Stimulated activated CD8-positive, alpha-beta memory T cell treated with anti-CD3 and anti-CD28 coated beads, Interleukin-15, amount 100 ng/mL, for 4 hours (primary cell): ENCODE measurements at places on chromosomes 7 and 10.

DNA sequence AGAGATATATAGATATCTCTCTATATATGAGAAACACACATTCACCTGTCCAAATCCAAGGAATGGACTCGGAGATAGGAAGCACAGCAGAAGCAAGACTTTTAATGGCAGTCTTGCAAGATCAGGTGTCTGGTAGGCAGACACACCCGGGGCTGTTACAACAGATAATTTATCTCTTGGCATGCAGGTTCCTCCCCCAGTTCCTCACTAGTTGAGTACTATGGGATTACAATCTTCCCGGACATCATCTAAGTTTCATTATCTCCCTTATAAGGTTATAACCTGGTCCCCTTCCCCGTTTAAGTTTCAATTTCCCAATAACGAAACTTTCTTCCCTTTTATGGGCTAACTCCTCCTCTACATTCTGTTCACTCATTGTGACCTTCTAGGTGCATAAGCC, 399.3 kb downstream of the PPP1R3A start:
- DNase-seq = no peak

GRCh38 chr10:102682416-102682815, 31.8 kb downstream of the ARL3 start:
- no peak for DNase-seq

- DNase-seq = no peak
These were observed 101.1 kb upstream of the ABCB5 start for GRCh38 chr7:20514364-20514763.

DNA sequence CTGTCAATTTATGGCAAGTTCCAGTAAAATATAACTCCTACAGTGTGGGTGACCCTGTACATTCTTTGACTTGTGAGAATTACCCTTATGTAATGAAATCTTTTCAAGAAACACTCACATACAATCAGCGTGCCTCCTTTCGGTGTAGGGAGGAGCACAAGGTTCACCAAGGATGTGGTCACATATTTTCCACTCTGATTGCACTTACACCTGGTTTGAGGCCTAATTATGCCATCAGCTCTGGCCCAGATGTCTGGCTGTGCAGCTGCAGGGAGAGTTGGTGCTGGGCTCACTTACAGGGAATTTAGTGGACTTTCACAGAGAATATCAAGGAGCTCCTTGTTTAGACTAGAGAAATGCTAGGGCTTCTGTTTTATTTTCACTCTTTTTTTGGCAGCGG, 146.0 kb upstream of the STEAP4 start:
- no peak for DNase-seq

GRCh38 chr10:12685261-12686058, 316.1 kb downstream of the CCDC3 start:
- no peak for DNase-seq

DNA sequence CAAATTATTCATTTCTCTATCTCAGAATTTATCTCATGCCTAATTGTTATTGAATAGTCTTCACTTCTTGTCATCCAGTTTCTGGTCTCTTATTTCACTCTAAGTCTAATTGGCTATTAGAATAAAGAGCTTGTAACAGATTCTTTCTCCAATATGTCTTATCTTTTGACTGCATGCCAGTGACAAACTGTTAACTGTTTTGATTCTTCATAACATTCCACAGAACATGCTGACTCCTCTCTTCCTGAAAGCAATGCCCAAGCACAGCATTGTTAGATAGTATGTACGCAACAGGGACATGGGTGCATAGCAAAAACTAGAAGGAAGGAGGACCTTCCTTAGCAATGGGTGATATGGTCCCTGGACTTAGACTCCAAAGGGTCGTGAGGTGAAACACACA, 65.4 kb downstream of the TRUB1 start:
- DNase-seq = no peak

- no peak for DNase-seq
These were observed 148.2 kb downstream of the RAPGEF5 start for GRCh38 chr7:22208799-22209198.

GRCh38 chr10:117635826-117636225, 93.3 kb downstream of the EMX2 start:
- no peak for DNase-seq

GRCh38 chr7:26515314-26515842, 223.7 kb downstream of the SNX10 start:
- DNase-seq = no peak

GRCh38 chr10:79182781-79183467, 114.2 kb downstream of the ZMIZ1 start:
- no peak for DNase-seq

DNA sequence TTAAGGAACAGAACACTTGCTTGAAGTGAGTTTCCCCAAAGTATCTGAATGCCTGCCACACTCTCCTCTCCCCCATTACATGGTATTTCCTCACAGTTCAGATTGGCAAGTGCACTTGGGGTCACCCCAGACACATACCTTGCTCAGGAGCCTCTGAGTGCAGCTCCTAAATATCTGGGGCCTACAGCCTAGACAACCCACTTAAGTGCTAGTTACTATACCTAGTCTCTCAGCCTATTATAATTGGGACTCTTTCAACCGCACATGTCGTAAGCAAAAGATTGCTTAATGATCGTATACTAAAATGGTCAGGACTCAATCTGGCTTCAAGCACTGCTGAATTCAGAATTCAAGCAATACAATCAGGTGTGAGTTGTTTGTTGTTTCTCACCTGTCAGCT, 19.9 kb downstream of the TMEM176B start:
- no peak for DNase-seq

DNA sequence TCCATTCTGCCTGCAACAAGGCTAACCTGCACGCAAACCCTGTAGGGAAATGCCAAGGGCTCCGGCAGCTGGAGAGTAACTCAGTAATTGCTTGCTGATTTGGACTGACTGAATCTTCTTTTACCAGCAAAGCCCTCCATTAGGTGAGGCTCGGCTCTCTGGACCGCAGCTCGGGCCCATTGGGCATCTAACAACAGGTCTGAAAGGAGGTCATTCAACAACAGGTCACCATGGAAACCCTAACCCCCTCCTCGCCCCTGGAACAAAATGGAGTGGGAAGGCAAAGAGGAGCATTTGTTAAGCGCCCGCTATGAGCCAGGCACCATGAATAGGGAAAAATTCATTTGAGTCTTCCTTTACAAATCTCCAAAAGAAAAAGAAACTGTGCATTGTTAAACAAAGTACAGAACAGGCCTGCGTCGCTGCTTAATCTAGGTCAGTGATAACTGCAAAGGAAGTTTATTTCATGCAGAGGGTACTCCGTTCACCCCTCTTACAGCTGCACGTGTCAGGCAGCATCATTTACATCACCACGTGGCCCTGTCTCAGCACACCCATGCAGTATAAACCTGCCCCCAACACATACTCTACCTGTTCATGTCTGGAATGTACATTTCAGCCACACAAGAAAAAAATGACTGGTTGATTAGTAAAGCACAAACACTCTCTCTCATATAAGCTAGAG, 248.8 kb upstream of the NEBL start:
- no peak for DNase-seq

- DNase-seq = no peak
These were observed 386.9 kb downstream of the POM121L12 start for GRCh38 chr7:53422291-53422690.

GRCh38 chr7:107016312-107016711, 28.2 kb upstream of the PRKAR2B start:
- no peak for DNase-seq

DNA sequence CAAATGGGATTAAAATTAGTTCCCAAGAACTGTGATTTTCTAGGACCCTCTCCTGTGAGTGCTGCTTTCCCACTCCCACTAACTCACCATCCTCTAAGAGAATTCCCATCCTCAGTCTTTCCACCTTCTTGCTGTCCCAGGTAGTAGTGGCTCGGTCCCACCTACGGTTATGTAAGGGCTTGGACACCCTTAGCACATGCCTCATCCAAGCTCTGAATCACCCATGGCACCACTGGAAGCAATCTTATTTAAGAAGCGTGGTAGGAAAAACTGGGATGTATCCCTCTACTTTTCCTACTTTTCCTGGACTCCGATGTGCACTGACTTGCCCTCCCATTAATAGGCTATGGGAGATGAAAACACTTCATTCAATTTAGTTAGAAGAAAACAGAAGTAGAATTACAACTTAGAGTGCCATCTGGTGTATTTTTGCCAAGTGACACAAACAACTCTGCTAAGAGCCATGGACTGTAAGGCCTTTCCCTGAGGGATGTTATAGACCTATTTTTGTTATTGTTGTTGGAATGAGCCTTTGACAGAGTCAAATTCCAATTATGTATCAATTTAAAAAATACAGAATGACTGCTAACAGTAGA, 13.7 kb upstream of the ANKRD22 start:
- DNase-seq = no peak

DNA sequence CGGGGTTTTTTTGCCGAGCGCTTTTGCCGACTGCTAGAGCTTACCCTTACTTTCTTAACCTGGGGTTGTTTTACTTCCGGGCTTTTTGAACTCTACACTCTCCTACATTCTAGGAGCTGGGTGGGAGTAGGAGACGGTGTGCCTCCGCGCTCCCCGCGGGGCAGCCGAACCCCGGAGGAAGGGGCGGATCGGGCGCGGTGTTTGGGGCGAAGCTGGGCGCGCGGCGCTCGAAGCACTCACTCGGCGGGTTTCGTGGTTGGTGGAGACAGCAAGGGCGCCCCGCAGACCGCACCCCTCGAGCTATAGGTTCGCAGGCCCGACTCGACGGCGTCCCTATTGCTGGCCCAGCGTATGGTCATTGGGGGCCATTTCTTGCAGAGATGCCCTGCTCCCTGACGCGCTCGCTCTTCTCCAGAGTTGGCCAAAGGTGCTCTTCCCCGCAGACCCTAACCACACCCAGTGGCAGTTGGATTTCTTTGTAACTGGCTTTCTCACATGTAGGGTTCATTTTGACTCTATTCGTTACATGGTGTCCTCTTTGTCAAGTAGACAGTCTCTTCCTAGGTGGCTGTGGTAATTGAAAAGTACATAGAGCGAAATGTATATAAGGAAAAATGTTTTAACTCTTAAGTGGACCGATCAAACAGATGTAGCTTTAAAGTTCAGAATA, 364 bp downstream of the ZNF518A start:
- DNase-seq = peak; percentile 55

GRCh38 chr10:119140603-119141245, 24.8 kb downstream of the SFXN4 start:
- DNase-seq = no peak

DNA sequence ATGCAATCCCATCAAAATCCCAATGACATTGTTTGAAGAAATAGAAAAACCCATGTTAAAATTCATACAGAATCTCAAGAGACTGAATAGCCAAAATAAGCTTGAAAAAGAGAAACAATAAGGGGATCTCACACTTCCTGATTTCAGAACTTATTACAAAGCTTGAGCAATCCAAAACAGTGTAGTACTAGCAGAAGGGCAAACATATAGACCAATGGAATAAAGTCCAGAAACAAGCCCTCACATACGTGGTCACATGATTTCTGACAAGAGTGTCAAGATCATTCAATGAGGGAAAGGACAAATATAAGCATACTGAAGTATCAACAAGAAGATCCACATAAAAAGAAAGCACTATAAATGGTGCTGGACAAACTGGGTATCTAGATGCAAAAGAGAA, 31.9 kb downstream of the MICU1 start:
- DNase-seq = no peak

GRCh38 chr10:5092848-5093790, 1.1 kb upstream of the AKR1C3 start:
- no peak for DNase-seq

DNA sequence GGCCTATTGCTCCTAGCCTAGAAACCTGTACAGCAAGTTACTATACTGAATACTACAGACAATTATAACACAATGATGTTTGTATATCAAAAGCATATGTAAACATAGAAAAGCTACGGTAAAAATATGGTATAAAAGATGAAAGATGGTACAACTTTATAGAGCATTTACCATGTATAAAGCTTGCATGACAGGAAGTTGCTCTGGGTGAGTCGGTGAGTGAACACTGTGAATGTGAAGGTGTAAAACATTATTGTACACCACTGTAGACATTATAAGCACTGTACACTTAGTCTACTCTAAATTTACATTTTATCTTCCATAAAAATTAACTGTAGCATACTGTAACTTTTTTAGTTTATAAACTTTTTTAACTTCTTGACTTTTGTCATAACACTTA, 674.3 kb upstream of the ZWINT start:
- no peak for DNase-seq

DNA sequence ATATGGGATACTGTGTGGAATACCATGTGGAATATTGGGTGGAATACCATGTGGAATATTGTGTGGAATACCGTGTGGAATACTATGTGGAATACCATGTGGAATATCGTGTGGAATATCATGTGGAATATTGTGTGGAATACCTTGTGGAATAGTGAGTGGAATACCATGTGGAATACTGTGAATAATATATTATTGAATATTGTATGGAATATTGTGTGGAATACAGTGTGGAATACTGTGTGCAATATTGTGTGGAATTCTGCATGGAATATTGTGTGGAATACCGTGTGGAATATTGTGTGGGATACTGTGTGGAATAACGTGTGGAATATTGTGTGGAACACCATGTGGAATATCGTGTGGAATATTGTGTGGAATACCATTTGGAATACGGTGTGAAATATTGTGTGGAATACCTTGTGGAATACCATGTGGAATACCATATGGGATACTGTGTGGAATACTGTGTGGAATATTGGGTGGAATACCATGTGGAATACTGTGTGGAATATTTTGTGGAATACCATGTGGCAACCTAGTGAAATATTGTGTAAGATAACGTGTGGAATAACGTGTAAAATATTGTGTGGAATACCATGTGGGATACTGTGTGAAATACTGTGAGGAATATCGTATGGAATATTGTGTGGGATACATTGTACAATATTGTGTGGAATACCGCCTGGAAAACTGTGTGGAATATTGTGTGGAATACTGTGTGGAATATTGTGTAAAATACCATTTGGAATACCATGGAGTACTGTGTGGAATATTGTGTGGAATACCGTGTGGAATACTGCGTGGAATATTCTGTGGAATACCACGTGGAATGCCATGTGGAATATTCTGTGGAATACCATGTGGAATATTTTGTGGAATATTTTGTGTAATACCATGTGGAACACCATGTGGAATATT, 133.9 kb upstream of the CHST15 start:
- DNase-seq = no peak

GRCh38 chr7:112293416-112293815, 86.9 kb downstream of the ZNF277 start:
- no peak for DNase-seq

DNA sequence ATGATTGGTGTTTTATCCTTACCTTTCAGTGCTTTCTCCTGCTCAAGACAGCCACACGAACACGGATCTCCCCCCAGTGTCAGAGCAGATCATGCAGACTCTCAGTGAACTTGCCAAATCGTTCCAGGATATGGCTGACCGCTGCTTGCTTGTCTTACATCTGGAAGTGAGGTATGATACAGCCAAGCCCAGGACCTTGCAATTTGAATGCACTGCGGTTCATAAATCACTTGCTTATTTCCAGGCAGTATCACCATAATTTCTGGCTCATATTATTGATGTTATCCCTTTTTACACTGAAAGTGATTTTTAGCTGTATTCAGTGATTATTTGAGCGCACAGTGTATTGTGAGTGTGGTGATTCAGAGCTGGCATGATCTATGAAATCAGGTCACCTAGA, 129.7 kb upstream of the LRGUK start:
- no peak for DNase-seq

GRCh38 chr10:24866604-24867583, 85.5 kb downstream of the PRTFDC1 start:
- no peak for DNase-seq
